ENCODE measurements at places on chromosomes 6 and 20.

DNA sequence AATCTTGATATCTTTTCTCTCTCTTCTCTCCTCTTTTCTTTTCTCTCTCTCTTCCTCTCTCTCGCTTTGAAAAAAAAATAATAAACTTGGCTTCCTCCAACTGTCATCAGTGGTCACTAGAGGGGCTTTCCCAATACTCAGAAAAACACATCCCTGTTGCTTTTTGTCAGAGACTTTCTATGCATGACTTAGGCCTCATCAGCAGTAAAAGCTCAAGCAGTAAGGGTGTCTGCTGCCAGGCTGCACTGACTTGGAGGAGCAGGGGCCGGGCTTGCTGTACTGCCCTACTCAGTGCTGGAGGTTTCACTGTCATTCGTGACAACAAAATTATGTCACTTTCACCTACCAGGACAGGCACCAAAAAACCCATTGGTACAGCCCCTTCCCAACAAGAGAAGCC is 272.0 kb downstream of the ADGB start:
- no peak for DNase-seq

GRCh38 chr6:15876406-15876805 is 213.6 kb upstream of the DTNBP1 start:
- no peak for DNase-seq

DNA sequence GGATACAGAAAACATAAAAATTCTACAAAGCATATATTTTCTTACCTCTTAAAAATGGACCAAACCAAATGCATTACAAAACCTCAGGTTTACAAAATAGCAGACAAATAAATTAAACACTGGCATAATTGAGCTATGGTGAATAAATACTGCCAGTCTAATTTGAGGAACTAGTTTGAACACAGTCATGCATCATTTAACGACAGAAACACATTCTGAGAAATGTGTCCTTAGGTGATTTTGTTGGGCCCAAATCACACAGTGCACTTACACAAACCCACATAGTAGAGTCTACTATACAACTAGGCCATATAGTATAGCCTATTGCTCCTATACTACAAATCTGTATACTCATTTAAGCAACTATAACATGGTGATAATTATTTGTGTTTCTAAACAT is 215.6 kb downstream of the FOXC1 start:
- no peak for DNase-seq

DNA sequence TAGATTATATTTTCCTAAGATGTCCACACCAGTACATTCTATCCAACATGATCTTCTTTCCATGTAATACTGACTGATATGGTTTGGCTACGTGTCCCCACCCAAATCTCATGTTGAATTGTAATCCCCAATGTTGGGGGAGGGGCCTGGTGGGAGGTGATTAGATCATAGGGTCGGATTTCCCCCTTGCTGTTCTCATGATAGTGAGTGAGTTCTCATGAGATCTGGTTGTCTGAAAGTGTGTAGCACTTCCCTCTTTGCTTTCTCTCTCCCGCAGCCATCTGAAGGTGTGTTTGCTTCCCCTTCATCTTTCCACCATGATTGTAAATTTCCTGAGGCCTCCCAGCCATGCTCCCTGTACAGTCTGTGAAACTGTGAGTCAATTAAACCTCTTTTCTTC is 12.2 kb upstream of the HBS1L start:
- DNase-seq: no peak

DNA sequence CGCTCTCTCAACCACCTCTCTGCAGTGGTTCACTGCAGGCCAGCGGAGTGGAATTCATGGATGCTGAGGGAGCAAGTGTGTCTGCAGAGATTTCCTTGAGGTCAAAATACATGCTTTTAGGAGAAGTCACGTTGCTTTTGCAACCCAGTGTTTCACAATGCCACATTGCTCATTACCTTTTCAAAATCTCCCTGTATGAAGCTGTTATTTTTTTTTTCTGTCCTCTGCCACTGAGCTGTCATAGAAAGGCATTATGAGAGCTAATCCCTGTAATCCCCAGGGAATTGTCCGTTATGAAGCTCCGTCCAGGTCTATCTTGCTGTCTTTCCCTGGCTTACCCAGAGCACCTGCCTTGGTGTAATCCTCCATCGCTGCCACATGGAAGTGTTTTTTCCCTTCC is 60.5 kb upstream of the SLC22A23 start:
- no peak for DNase-seq

DNA sequence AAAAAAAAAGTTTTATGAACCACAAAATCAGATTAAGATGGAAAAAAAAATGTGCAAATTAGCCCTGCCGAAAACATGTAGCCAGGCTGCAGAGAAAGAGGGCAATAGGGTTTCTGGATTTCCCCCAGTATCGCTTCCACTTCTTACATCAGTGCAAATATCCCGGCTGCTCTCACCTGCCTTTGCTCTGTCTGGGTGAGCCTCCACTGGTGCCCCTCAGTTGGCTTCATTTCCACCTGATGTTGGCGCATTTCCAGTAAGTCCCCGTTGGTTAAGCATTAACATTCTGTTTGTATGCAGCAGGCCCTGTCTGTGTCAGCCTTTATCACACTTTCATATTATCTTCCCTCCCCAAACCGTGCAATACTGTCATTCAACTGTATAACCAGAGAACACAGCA is 215.1 kb downstream of the CBLN4 start:
- DNase-seq: no peak

All from Caco-2 (cell line).